ENCODE measurements at places on chromosomes 1 and 21.

- no peak for DNase-seq
Measured at GRCh38 chr1:160346958-160347357, 3.8 kb downstream of the NCSTN start.

- no peak for DNase-seq
Measured at GRCh38 chr1:220113136-220113695, 19.3 kb downstream of the IARS2 start.

DNA sequence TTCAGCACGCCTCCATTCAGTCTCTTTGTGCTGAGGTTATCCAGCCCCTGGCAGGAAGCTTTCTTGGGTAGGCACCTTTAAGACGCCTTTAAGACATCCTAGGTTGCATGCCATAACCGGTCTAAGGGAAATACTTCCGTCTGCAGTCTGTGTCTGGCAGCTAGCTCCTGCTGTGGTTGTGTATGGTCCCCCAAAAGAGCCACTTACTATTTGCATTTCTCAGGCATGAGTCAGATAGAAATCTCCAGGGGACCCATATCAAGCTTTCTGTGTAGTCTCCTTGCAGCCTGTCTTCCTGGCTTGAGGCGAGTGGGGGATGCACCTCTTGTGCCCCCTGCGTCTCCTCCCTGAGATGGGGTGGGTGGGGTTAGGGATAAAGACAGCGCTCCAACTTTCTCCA, 10.0 kb upstream of the RYR2 start:
- DNase-seq, result no peak

DNA sequence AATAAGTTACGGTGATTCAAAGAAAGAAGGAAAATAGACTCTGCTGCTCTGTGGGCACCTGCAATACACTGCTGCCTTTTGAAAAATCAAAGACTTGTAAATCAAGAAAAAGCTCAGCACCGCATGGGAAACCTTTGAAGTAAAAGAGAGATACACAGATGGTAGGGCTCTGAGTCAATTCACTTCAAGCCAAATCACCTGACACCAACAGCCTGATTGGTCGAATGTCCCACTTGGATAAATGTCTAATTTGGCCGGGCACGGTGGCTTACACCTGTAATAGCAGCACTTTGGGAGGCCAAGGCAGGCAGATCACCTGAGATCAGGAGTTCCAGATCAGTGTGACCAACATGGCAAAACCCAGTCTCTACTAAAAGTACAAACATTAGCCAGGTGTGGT, 19.2 kb upstream of the RCAN3 start:
- no peak for DNase-seq

DNA sequence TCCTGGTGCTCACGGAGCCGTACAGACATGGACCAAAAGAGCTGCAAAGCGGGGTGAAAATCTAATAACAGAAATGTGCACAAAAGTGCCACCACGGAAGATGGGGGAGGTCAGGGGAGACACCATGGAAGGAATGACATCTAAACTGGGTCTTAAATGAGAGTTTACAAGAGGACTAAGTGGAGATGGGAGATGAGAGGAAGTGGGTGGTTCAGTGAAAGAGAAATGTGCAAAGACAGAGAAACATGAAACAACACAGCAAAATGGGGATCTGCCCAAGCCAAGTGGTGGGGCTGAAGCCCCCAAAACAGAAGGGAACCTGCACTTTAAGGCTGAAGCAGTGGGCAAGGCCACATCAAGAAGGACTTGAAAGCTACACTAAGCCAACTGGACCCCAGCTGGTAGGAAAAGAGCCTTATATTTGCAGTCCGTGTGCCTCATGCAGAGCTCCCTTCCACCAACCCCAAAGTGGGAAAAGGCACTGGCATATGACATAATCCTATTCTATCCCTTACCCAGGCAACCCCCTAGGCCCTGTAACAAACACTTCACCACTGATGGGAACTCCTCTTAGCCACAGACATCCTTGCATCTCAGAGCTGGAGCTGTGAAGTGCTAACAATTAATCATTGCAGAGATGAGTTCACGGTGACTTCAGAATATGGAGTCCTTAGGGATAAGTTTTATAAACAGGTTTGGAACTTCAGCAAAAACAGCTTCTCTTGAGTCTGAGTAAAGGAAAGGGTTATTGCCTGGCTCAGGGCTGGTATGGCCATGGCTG, 198.6 kb upstream of the EDN2 start:
- DNase-seq, result no peak

- DNase-seq, result no peak
Measured at GRCh38 chr1:3219005-3219790, 150.2 kb downstream of the PRDM16 start.

DNA sequence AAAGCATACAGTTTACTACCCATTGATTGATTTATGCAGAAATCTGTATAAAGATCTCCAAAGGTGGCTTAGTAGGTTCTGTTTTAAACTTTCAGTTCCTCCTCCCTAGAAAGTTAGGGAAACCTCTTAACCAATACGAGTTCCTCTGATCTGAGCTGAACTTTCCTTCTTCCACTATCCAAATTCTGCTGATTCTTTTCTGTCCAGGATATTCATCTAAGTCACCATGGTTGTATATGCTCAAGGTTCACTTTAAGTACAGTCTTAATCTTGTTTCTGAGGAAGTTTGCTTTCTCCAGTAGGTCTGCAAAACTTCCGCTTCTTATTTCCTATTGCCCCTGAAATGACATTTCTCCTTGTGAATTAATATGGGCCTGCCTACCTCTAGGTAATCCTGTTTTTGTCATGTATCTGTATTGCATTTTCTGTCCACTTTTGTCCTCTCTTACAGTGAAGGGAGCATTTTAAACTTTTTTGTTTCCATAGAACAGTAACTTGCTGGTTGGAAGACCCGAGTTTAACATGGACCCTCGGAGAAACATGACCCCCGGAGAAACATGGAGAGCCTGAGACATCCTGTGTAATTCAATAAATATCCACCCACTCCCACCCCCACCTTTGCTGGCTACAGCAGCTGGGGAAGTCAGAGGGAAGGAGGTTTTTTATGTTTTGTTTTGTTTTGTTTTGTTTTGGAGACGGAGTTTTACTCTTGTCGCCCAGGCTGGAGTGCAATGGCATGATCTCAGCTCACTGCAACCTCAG, 16.7 kb upstream of the TUT4 start:
- no peak for DNase-seq

GRCh38 chr1:209774592-209774991, 9.8 kb downstream of the C1orf74 start:
- DNase-seq, result no peak

- peak; percentile 17 for DNase-seq
Measured at GRCh38 chr1:60078182-60078581, 4.6 kb upstream of the C1orf87 start.

- DNase-seq, result no peak
Measured at GRCh38 chr1:26215246-26215645, 18.8 kb upstream of the CEP85 start.

- DNase-seq, result no peak
Measured at GRCh38 chr1:211336161-211336560, 9.5 kb downstream of the TRAF5 start.

GRCh38 chr1:210662291-210663050, 333.8 kb downstream of the HHAT start:
- no peak for DNase-seq

GRCh38 chr1:158115126-158115525, 65.6 kb upstream of the CD1D start:
- no peak for DNase-seq

DNA sequence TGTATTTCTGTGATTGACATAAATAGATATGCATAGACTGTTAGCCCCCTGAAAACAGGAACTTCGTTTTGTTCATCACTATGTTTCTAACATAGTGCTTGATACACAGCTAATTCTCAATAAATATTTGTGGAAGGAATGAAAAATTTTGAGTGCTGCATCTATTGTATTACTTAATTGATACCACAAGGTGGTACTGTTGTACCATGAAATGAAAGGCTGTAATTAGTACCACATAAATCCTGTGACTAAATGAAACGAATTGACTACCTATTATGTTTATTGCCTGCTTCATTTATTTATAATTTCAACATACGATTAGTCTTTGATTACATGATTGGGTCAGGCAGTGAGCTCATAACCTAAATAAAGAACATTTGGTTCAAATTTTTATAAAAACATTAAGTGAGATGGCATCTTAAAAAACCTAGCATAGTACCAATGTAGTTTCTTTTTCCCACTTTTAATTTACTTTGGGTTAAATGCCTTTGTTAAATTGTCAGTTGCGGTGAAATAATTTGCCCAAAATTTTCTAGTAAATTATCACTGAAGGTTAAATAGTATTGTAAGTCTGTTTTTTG, 15.0 kb upstream of the TGFB2 start:
- DNase-seq, result no peak

GRCh38 chr21:16363518-16363917, 633.7 kb downstream of the USP25 start:
- no peak for DNase-seq

DNA sequence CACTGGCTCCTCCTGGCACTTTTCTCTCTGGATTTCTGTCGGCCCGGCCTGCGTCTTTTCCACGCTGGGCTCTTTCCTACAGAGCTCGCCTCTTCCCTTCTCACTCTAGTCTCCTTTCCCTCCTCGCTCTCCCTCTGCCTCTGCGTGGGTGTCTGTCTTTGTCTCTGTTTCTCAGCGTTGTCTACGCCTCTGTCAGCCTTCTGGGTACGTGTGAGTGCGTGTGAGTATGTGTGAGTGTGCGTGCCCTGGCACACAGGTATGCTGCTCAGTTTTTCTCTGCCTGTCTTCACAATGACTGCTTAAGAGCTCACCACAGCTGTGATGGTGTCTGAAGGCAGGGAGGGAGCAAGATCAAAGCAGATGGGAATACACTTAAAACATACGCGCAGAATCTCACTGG, 77.7 kb downstream of the KIRREL1 start:
- DNase-seq, result no peak

DNA sequence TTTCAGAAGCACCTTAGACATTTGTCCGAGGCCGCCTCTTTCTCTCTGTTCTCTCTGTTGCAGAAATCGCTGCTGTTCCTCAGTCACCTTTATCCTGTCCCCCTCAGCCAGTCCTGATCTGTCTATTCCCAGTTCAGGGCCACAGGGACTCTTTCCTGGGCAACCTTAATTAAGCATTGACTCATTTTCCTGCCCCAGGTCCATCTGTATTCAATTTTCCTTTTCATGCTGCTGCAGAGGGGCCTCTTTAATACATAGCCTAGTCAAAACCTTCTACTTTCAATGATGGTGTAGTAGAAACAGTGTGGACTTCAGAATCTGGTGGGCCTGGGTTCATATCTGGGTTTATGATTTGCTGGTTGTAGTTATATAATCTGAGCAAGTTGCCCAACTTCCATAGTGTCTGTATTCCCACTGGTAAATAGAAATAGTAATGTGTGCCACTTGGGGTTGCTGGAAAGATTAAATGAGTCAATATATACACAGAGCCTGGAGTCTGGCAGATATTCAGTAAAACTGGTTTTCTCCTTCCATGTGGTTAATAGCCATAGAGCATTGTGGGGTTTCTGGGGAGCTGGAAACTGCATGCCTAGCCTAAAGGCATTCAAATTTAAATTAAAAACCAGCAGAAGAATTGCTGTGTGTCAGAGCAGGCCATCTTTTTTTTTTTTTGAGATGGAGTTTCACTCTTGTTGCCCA, 4.5 kb downstream of the TRAF5 start:
- no peak for DNase-seq

GRCh38 chr1:231118704-231119453, 43.0 kb upstream of the TRIM67 start:
- DNase-seq, result no peak

- DNase-seq, result no peak
Measured at GRCh38 chr1:62467092-62467491, 30.2 kb downstream of the USP1 start.

DNA sequence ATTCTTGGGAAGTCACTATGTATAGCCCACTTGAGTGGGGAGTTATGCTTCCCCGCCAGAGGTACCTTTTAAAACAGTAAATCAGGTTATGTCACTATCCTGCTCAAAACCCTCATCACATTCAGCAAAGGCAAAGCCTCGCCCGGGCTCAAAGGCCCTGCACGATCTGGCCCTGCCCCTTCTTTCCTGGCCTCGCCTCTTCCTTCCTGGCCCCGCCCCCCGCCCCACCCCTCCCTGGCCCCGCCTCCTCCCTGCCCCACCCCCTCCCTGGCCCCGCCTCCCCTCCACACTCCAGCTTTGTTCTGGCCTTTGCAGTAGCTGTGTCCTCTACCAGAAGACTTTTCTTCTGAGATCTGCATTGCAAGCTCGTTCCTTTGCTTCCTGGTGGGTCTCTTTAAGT, 6.6 kb downstream of the LDLRAD2 start:
- DNase-seq, result no peak

GRCh38 chr1:216665856-216666255, 57.4 kb downstream of the ESRRG start:
- DNase-seq, result no peak

Data from BJ (cell line).